Thyroid gland (tissue), 4 donors: ENCODE measurements at places on chromosomes 12 and 14. TPM values are rescaled to one million over a fixed set of nuclear protein-coding genes. Genes with fewer than 3 reads are reported as not detected.

DNA sequence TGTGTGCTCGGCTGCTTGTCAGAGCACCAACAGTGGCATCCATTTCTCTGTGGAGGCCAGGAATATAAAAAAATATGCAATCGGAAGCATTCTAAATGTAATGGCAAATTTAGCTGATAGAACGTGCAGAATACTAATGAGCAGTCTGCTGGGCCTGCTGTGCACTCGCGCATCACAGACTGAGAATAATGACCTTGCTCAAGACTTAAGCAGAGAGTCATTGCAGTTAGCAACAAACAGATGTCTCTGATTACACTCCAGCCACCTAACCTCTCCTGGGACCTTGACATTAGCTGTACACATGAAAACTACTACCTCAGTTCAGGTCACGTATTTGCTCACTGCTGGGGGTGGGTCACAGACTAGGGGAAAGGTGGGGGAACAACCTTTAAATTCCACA, 269.2 kb upstream of the DAAM1 start:
- DNase-seq = no peak

GRCh38 chr14:22390195-22390594, 198.8 kb downstream of the DAD1 start:
- DNase-seq = no peak

- DNase-seq = no peak
These were observed 33.4 kb downstream of the VCPKMT start for GRCh38 chr14:50082784-50083466.

- peak; percentile 68 for DNase-seq
These were observed 280.2 kb upstream of the PWP1 start for GRCh38 chr12:107405436-107405835.

The TMEM121 gene
- 16.2 TPM for total RNA-seq

GRCh38 chr12:110846615-110847566, at the start of gene CCDC63:
CCDC63 (plus strand) TSS chr12:110846987; CDS start chr12:110852955, 5,968 bp downstream.
- peak; percentile 38 for DNase-seq

DNA sequence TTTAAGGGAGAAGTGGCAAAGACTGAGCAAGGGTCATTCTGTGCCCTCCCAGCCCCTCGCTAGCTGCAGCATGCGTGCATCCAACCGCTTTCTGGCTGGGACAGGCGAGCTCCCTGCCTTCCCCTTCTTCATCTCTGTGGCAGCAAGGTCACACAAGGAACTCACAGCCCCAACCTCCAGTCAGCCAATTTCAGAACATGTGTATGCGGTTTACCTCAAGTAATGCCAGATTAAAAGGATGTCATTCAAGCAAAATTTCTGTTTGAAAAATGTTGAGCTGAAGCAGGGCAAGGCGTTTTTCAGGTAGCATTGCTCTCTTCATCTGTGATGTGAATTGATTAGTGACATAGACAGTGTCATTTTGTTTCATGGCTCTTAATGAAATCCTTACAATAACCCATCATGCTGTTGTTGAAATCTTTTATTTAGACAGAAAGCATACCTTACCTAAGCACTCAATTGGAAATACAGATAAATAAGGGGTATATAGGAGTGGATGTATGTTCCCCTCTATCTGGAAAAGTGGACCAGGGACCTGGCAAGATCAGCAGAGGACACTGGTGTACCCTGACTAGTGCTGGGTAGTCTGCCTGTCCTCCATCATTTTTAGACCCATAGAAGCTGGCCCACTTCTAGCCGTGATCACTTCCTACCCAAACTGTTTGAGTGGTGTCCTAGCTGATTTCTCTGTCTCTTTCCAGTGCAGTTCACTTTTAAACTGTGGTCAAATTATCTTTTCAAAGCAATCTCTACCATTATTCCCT, 82.8 kb upstream of the NEDD1 start:
- no peak for DNase-seq

DNA sequence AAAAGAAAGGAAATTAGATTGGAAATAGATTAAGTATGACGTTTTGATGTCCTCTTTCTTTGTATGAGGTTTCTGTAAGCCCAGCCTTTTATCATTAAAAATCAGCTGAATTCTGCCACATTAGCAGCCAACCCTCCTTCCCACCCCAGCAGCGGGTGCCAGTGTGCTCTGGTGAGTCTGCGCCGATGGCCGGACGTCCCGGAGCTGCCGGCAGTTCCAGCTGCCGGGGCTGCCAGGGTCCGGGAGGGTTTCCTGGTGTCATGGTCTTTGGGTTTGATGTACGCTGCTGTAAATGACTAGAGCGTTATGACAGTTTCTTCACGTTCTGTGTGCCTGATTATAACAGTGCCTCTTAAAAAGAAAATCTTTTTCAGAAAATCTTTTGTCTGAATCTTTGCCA, 51.5 kb upstream of the DYNC1H1 start:
- no peak for DNase-seq

DNA sequence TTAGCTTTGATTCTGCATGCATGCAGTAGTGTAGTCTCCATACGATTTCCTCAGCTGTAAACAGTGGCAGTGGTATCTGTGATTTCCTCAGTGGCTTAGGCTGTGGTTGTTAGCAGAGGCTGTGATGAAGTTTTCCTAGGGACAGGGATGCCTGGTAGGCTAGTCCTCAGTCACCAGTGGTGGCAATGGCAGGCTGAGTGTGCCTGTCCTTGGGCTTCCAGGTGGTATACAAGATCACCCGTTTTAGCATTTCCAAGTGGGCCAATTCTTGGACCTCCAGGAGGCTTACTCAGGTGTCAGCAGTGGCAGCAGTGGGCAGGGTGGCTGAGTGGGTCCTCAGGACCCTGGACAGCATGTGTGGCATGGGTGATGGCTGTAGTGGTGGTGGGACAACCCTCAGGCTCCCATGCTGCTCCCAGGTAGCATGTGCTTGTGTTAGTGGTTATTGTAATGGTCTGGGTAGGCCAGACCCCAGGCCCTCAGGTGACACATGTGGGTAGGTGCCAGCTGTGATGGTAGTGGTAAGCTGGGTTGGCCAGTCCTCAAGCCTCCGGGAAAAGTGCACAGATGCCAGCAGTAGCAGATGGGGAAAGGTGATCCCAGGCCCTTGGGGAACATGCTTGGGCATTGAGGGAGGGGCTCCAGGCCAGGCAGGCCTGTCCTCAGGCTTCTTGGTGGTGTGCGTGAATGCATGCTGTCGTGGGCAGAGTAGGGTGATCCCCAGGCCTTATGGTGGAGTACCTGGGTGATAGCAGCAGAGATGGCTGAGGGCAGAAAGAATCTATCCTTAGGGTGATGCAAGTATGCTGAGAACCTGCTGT, 146.5 kb downstream of the PAPOLA start:
- no peak for DNase-seq

DNA sequence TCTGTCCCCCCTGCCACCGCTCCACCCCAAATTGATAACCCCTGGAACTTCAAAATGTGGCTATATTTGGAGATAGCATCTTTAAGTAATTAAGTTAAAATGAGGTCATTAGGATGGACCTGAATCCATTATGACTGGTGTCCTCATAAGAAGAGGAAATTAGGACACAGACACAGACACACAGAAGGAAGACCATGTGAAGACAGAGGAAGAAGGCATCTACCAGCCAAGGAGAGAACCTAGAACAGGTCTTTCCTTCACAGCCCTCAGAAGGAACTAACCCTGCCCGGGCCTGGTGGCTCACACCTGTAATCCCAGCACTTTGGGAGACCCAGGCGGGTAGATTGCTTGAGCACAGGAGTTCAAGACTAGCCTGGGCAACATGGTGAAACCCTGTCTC, 3.6 kb upstream of the HRK start:
- no peak for DNase-seq

The HNF1A gene
- not detected for total RNA-seq

The AMHR2 gene
- total RNA-seq = not detected

- DNase-seq = peak; percentile 81
These were observed 183.8 kb upstream of the HIF1A start for GRCh38 chr14:61511558-61511948.

The CARMIL3 gene
- 0.63 TPM for total RNA-seq

GRCh38 chr14:99321236-99321925, 49.4 kb upstream of the BCL11B start:
- DNase-seq = no peak

The IQSEC3 gene
- total RNA-seq = 1.2 TPM

The SAMD15 gene
- 4.8 TPM for total RNA-seq

The PLA2G1B gene
- not detected for total RNA-seq

The CPNE6 gene
- 0.29 TPM for total RNA-seq

The SEL1L gene
- total RNA-seq = 84.4 TPM

- peak; percentile 82 for DNase-seq
These were observed 106.6 kb downstream of the PRICKLE1 start for GRCh38 chr12:42482748-42483520.
